Left hindlimb (tissue), 1 donor: ENCODE measurements at places on chromosomes 4 and X.

DNA sequence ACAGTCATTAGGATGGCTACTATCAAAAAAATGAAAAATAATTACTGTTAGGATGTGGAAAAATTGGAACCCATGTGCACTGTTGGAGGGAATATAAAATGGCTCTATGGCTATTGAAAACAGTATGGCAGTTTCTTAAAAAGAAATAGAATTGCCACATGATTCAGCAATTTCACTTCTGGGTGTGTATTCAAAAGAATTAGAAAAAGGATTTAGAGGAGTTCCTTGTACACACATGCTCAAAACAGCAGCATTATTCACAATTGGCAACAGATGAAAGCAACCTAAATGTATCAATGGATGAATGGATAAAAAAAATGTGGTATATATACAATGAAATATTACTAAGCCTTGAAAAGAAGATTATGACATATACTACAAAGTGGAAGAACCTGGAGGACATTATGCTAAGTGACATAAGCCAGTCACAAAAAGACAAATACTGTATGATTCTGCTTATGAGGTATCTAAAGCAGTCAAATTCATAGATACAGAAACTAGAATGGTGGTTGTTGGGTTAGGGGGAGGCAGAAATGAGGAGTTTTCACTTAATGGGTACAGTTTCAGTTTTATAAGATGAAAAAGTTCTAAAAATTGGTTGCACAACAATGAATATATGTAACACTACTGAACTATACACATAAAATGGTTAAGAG lies 123.2 kb downstream of the ELOVL6 start:
- no peak for DNase-seq

DNA sequence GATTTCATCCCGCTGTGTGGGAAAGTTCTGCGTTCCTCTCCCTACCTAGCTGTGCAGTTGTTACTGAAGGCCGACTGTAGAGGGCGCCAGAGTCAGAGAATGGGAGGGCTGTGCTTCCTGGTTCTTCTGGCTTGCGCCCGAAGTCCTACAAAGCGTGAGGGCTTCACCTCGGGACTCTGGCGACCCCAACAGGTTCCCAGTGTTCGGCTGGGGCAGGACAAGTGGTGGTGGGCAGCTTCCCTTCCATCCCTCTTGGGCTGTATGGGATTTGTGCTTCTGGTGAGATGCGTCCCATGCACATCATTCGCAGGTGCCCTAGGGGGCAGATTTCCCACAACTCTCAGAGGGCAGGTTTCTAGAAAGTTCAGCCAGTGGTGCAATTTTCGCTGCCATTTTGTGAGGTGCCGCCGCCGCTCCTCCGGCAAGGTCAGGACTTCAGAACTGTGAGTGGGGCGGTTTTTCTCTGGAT lies 27.3 kb downstream of the CT45A1 start:
- no peak for DNase-seq

DNA sequence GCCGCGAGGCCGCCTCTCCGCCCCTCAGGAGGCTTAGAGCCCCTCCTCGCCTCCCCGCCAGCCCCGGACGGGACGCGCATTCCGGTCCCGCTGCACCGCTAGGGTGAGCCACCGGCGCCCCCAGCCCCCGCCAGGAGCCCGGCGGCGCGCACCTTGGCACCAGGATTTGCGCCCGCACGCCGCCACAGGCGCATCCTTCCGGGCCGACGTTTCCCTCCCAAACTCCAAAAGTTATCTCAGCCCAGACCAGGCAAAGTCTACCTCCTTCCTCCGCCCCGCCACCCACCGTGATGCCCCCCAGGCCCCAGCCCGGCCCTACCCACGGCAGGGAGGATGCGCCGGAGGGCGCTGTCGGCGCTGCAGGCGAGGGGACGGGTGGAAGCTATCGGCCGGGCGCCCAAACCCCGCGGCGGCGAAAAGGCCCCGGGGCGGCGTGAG lies 538 bp downstream of the SCML2 start:
- DNase-seq: no peak

GRCh38 chrX:19343535-19344408 lies at the start of gene PDHA1:
PDHA1 (plus strand) TSS chrX:19343927; CDS start chrX:19344038, 111 bp downstream.
- peak; percentile 94 for DNase-seq

DNA sequence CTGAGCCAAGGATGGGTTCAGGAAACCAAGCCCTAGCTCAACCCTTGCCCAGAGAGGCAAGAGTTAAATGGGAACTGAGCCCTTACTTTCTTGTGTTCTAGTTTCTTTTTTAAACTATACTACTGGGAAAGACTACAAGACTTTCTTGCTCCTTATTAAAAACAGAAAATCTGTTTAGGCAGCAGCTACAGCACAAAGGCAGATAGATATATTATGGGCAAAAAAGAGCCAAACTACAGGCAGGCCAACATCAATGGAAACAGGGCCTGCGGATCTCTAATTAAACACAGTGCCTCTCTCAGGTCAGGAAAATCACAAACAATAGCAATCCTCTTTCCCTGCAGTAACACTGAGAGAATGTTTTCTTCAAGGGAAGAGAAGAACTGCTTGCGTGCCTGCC lies 226.0 kb downstream of the LDB2 start:
- no peak for DNase-seq

- DNase-seq: no peak
Measured at GRCh38 chr4:176198316-176198903, 3.0 kb upstream of the SPATA4 start.

GRCh38 chr4:165844161-165844560 lies 28.9 kb upstream of the TLL1 start:
- DNase-seq: no peak

- DNase-seq: no peak
Measured at GRCh38 chr4:96063639-96064038, 223.7 kb downstream of the PDHA2 start.

DNA sequence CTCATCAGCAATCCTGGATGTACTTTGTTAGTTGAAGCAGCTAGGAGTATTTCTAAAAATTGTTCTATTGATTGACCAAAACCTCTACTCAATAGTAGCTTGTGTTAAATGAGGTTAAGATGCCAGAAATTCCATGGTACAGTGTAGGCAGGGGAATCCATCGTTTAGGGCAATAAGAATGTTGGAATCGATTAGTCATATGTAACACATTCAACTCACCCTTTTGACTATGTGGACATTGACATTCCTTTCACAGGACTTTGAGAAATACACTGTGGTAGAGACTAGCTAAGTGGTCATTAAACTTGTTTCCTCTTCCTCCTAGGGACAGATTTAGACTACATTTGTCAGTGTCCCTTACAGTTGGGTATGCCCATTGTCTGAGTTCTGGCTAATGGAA lies 40.2 kb downstream of the KDM5C start:
- no peak for DNase-seq

- DNase-seq: no peak
Measured at GRCh38 chr4:179678093-179678814, 2236.0 kb upstream of the AGA start.

- DNase-seq: peak; percentile 53
Measured at GRCh38 chr4:56655627-56656345, 25.3 kb downstream of the HOPX start.

DNA sequence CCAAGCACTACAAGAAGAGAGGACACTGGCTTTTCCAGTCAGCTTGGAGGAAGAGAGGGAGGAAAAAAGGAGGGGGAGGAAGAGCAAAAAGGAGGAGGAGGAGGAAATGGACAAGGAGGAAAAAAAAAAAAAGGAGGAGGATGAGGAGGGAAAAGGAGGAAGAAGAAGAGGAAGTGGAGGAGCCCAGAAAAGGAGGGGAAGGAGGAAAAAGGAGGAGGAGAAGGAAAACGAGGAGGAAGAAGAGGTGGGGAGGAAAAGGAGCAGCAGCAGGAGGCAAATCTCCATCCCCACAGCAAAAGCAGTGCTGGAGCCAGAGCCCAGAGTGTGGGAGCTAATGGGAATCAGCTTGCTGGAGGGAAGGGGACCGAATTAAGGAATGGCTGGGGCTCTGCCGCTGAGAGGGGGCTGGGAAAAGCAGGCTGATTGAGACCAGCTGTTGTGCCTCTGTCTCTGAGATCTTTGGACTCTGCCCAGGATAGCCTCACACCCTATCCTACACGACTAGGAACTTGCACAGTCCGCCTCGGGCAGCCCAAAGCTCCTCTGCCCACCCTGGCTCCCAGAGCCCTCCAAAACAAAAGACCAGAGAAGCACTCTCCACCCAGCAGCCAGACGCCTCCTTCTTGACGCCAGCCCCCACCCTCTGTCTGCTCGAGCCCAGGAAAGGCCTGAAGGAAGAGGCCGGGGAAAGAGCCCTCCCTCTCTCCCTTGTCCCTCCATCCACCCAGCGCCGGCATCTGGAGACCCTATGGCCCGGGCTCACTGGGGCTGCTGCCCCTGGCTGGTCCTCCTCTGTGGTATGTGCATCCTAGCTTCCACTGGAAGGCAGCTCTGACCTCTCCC lies at the start of gene XPNPEP2:
Gene XPNPEP2, plus strand, starts transcription at position 514 of the 843 bp plus-strand sequence. Its CDS starts 235 bp downstream, at position 749.
- peak; percentile 76 for DNase-seq

DNA sequence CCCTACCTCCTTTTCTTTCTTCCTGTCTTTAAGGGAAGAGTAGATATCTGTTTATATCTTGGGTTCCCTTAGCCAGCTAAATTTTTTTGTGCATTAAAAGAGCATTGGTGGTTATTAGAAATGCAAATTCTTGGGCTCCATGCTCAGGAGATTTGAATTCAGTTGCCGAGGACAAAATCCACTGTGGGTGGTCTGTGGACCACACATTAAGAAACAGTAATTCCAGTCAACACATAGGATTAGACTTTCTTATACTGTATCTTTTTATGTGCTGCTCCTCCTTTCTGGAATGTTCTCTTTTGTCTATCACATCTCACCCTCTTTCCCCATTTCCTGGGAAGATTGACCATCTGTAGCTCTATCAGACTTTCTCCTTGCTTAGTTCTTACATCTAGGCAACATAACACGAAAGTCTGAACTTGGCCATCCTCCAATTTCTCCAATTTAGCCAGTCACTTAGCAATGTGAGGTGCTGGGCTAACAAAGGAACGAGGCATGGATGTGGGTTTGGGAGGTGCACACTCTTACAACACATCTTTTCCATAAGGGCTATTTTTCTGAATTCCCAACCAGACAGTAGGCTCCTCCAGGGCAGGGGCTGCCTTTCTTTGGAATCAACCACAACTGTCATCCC lies 5.3 kb upstream of the PDLIM3 start:
- no peak for DNase-seq

- DNase-seq: no peak
Measured at GRCh38 chr4:168521721-168522120, 24.9 kb downstream of the PALLD start.

- no peak for DNase-seq
Measured at GRCh38 chr4:164648151-164648848, 105.6 kb upstream of the SMIM31 start.

DNA sequence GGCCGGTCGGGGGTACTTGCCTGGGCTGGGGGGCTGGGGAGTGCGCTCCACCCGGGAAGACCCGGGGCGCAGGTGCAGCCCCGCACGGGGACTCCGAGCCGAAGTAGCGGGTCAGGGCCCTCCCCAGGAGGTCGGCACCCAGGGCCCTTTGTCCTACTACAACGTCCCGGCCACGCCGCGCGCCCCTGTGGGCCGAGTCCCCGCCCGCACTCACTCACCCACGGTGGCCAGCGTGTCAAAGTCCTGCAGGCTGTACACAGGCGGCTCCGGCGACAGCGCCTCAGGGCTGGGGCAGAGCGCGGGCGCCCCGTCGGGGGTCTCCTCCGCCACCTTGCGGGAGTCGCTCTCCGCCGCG lies 602 bp downstream of the PRKX start:
- DNase-seq: no peak

GRCh38 chr4:153249199-153250041 lies 45.2 kb downstream of the TRIM2 start:
- DNase-seq: peak; percentile 83

DNA sequence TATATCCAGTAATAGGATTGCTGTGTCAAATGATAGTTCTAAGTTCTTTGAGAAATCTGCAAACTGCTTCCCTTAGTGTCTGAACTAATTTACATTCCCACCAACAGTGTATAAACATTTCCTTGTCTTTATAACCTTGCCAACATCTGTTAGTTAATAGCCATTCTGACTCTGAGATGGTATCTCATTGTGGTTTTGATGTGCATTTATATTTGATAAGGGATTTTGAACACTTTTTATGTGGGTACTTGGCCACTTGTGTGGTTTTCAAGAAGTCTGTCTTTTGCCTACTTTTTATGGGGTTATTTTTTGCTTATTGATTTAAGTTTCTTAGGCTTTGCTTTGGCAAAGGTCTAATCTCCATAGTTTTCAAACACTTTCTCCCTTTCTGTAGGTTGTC lies 189.9 kb upstream of the CXCL13 start:
- DNase-seq: no peak

DNA sequence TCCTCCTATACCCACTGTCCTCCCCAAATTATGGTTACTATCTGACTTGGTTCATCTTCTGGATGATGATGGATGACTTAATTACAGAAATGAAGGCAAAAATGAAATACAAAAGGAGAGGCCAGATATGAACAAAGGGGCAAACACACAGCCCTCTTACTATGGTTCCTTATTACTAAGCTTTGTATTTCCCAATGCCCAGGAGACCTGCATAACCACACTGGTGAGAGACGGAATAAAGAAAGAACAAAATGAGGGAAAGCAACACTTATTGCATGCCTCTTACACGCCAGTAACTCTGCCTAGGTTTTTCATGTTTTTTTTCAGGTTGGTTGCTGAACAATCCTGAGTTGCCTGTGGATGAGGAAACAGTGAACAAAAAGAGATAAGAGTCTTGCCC lies 120.5 kb downstream of the SLC10A7 start:
- DNase-seq: no peak

GRCh38 chr4:65865489-65865888 lies 195.2 kb upstream of the EPHA5 start:
- DNase-seq: no peak

- DNase-seq: no peak
Measured at GRCh38 chrX:155632431-155633100, 19.8 kb upstream of the TMLHE start.

- DNase-seq: no peak
Measured at GRCh38 chr4:159368320-159368719, 265.4 kb downstream of the RAPGEF2 start.

DNA sequence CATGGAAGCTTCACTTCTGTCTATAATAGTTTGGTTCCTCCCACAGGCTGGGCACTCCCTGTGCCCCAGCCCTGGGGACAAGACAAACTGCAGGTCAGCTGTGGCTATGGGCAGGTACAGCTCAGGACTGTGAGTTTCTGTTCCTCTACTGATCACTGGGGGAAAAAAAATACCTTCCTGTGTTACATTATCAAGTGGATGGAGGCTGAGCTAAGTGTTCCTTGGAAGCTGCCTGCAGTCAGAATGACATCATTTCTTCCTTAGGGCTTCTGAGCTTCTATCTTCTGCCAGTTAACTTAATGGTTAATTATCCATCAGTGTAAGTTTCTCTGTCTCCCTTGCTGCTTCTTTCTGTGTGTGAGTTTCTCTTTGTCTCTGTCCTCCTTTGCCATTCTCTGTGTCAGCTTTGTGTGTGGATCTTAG lies 4.6 kb downstream of the RAB33A start:
- no peak for DNase-seq

GRCh38 chr4:8164194-8164565 lies 5.6 kb upstream of the ABLIM2 start:
- no peak for DNase-seq
